ENCODE measurements at places on chromosomes 2 and 18. TPM values are rescaled to one million over a fixed set of nuclear protein-coding genes. Genes with fewer than 3 reads are reported as not detected.

The GPR17 gene
- 0.51 TPM for total RNA-seq

The ZNF385B gene
- total RNA-seq = 1.2 TPM

The ADAM23 gene
- 1.2 TPM for total RNA-seq

The NCK2 gene
- 66.4 TPM for total RNA-seq

The LDAH gene
- total RNA-seq = 20.8 TPM

The COL6A3 gene
- 235 TPM for total RNA-seq

DNA sequence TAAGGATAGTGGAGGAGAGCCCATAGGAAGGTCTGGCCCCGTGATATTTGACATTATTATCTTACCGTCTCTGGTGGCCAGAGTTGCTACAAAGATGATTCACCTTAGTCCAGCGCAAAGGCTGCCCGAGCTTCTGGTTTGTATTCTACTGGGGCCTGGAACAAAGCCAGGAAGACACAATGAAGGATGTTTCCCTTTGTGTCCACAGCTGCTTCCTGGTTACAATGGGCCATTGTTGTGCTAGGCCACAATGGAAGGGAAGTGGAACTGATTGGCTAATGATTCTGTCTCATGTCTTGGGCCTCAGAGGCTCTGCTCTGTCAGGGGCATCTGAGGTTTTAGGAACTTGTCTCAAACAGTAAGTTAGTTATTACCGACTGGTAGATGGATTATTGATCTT is 132.2 kb downstream of the TDRD15 start:
- DNase-seq = peak; percentile 71

- peak; percentile 78 for DNase-seq
Measured at GRCh38 chr2:157488877-157489276, 45.0 kb upstream of the CYTIP start.

DNA sequence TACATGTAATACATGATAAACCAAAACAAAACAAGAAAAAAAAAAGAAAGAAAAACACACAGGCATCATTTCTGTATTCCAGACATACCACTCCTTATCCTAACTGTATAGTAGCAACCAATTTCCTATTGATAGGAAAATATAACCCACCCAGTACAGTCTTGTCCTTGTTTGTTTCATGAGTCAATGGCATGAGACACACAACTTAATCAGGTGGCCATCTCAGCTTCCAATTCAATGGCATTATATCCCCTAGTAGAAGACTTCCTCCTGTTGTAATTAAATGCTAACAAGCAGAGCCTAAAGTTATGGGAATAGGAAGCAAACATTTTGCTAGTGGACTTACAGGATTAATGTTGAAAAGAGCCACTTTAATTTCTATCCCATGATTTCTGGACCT is 121.0 kb upstream of the NOL4 start:
- DNase-seq = no peak

DNA sequence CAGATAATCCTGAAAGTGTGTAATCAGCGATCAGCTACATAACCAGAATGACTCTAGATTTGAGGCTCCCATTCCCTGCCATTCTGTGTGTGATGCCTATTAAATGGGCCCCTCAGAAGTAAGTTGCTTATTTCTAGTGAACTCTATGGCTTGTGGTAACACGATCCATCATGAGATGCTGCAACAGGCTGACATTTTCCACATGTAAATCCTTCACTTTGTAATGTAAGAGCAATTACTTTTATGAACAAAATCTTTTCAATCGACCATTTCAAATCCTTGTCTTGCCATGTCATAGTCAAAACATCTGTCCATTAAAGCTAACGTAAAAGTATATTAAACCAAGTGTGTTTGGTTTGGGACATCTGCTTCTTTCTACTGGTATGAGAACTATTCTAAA is 175.9 kb upstream of the ETAA1 start:
- no peak for DNase-seq

DNA sequence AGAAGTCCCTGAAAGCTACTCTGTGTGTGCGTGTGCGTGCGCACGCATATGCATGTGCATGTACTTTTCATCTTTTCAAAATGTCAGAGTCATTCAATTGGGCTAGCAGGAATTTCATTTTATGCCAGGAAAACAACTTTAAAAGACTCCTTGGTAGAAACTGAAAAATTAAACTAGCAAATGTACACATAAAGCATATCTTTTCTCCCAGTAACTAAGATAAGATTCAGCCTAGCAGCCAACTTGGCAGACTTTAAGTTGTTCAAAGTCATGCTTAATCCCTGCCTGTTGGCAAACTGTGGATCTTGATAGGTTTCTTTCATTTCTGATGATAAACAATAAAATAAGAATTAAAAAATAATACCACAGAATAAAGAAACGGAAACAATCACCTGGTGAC is 1129.1 kb downstream of the LRP1B start:
- no peak for DNase-seq

DNA sequence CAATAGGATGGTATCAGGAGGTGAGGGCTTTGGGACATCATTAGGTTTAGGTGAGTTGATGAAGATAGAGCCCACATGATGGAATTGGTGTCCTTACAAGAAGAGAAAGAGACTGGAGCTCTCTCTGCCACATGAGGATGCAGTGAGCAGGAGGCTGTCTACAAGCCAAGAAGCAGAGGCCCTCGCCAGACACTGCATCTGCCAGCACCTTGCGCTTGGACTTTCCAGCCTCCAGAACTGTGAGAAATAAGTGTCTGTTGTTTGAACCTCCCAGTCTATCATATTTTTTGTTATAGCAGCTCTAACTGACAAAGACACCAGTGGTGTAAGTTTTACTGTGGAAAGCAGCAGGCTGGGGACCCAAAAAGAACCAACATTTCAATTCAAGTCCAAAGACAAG is 571.1 kb upstream of the ID2 start:
- DNase-seq = no peak

- no peak for DNase-seq
Measured at GRCh38 chr2:196954001-196954400, 27.5 kb upstream of the PGAP1 start.
